GM23338 (cell line): ENCODE measurements at places on chromosomes 3 and 15.
A peak's percentile ranks its signal among the peaks of the same experiment; 100 is the strongest.

GRCh38 chr3:73568371-73568862, 56.3 kb downstream of the PDZRN3 start:
- DNase-seq = no peak

GRCh38 chr3:194140520-194141414, 4.8 kb downstream of the HES1 start:
- peak; percentile 93 for DNase-seq

- no peak for DNase-seq
These were observed 24.3 kb upstream of the RPL14 start for GRCh38 chr3:40432793-40433192.

- DNase-seq = no peak
These were observed 87.7 kb downstream of the NEO1 start for GRCh38 chr15:73139744-73140553.

DNA sequence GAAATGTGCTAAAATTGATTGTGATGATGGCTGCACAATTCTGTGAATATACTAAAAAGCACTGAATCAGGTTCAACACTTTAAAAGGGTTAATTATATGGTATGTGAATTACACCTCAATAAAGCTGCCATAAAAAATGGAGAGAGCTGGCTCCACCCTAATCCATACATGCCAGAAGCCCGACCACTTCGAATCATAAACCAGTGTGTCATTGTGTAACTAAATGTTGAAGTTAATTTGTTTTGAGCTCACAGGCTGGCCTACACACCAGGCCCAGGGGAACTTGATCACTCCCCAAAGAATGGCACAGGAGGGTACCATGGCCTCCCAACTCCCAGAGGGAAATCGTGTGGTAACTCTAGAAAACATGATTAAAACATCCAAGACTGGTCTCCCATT, 14.0 kb downstream of the PLCD1 start:
- DNase-seq = no peak

DNA sequence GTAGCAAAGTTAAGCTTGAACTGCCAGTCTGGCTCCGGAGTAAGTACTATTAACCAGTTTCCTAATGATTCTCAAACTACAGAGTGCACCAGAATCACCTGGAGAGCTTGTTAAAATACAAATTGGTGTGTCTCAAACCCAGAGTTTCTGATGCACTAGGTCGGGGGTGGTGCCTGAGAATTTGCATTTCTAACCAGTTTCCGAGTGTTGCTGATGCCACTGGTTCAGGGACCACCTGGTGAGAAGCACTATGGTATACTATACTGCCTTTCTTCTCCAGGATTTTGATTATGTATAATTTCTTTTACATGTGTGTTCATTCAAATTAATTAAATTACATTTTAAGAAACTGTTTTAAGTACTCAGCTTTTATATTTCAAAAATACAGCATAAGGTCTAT, 48.8 kb upstream of the PLSCR5 start:
- DNase-seq = peak; percentile 65

DNA sequence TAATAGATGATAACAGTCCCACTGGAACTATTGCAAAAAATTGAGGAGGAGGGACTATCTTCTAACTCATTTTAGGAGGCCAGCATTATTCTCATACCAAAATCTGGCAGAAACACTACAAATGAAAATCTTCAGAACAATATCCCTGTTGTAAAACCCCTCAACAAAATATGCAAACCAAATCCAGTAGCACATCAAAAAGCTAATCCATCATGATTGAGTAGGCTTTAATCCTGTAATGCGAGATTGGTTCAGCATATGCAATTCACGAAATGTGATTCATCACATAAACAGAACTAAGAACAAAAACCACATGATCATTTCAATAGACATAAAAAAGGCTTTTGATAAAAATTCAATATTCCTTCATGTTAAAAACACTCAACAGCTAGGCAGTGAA, 23.9 kb upstream of the PLSCR2 start:
- DNase-seq = no peak

DNA sequence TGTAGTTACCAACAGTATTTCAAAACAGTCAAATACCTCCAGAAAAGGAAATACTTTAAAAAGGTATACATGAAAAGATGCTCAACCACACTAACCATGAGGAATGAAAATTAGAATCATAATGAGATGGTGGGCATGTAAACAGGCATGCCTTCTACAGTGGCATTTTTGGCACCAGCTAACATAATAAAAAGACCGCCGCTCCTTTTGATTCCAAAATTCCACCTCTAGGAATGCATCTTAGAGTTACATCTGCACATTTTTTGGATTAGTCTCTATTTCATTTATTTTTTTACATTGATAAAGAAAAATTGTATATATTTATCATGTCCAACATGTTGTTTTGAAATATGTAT, 37.0 kb upstream of the SPTBN5 start:
- no peak for DNase-seq

- no peak for DNase-seq
These were observed 42.2 kb upstream of the TOPBP1 start for GRCh38 chr3:133703915-133704314.

GRCh38 chr3:197466586-197467399, 89.0 kb downstream of the BDH1 start:
- no peak for DNase-seq

GRCh38 chr3:27596334-27596841, 112.2 kb upstream of the SLC4A7 start:
- no peak for DNase-seq

DNA sequence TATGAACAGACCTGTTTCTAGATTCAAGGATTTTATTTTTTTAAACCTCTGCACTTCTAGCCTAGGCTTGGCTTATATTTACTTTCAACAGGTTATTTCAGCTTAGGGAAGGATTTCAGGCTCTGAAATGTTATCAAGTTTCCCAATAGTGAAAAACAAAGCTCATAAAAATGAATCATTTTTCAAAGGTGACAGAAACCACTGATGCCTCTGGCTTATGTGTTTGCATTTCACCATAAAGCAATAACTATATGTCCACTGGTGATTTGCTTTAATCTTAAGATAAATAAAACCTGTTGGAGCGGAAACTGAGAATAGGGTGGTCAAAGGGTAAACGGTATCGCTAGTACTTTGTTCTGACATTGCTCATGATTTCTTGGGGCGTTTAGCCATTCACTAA, 141.2 kb upstream of the LRIG1 start:
- no peak for DNase-seq

- DNase-seq = no peak
These were observed 230.4 kb downstream of the NECTIN3 start for GRCh38 chr3:111302063-111302462.

DNA sequence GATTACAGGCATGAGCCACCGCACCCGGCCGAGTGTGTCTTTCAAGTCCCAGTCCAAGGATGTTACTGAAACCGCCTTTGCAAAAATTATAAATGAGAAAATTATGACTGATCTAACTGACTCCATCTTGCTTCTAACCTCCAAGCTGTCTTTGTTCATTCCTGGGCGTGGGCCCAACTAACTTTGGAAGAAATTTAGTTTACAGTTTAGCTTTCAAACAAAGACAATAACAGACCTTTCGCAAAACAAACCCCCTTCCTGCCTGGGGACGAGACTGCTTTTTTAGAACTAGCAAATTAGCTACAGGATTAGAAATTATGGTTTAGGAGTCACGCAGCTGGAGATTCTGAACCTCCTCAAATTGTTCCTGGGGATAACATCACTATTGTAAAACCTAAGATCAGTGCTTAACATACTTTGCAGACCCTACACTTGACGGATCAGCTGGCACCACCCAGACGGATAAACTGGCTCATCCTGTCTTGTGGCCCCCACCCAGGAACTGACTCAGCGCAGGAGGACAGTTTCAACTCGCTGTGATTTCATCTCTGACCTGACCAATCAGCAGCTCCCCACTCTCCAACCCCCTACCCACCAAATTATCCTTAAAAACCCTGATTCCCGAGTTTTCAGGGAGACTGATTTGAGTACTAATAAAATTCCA, 23.8 kb downstream of the NANOGP8 start:
- DNase-seq = peak; percentile 52

DNA sequence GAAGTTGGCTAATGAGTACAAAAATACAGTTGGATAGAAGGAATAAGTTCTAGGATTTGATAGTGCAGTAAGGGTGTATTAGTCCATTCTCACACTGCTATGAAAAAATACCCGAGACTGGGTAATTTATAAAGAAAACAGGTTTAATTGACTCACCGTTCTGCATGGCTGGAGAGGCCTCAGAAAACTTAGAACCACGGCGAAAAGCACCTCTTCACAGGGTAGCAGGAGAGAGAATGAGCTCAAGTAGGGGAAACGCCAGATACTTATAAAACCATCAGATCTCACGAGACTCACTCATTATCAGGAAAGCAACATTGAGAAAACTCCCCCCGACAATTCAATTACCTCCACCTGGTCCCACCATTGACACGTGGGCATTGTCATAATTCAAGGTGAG, 483.3 kb downstream of the TUSC7 start:
- DNase-seq = no peak

DNA sequence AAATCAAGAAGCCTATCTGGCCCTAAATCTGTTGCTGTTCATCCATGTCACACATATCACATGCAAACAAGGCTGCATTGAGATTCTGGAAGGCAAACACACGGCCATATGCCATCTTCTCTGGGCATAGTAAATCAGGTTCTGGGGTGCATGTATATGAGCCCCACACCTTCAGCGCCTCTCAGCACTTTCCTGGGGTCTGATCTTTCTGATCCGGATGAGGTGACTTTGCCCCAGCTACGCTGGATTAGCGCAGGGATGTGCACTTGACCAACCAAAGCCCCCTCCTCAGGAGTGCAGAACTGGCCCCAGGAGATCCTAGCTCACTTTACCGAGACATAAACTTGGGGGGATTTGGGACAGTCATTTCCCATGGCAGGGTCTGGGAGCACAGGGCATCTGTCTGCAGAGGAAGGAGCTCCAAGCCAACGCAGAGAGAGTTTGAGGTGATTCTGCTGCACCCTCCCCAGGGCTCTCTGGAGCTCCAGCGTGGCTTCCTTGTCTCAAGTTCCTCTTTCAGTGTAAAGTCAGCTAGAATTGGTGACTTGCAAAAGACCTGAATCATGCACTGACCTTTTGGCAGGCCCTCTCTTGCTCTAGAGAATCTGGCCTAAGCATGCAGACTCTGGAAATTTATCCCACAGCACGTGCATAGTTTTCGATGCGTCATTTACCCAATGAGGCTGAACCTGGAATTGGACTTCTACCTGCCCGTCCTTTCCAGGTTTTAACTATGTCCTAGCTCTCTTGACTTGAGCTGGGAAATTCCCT, 63.5 kb upstream of the KLF13 start:
- no peak for DNase-seq

- DNase-seq = peak; percentile 30
These were observed 156.2 kb upstream of the LMCD1 start for GRCh38 chr3:8345398-8345797.

DNA sequence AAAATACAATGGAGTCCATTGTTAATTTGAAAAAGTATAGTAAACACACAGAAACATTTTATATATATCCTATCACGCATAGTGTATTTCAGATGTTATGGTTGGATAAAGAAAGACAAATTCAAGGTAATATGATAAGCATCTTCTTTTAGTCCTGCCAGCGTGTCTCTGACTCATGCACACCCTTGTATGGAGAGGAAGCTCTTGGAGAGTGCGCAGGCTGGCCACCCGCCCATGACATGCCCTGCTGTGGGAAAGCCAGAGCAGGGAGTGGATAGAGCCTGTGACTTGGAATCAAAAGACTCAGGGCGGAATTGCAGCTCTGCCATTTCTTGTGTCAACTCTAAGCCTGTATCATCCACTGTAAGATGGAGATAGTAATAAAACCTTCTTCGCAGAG, 23.0 kb upstream of the COPG1 start:
- DNase-seq = no peak

GRCh38 chr15:36803773-36804172, 224.3 kb downstream of the CDIN1 start:
- no peak for DNase-seq

- no peak for DNase-seq
These were observed 109.6 kb upstream of the UMPS start for GRCh38 chr3:124620600-124621063.

DNA sequence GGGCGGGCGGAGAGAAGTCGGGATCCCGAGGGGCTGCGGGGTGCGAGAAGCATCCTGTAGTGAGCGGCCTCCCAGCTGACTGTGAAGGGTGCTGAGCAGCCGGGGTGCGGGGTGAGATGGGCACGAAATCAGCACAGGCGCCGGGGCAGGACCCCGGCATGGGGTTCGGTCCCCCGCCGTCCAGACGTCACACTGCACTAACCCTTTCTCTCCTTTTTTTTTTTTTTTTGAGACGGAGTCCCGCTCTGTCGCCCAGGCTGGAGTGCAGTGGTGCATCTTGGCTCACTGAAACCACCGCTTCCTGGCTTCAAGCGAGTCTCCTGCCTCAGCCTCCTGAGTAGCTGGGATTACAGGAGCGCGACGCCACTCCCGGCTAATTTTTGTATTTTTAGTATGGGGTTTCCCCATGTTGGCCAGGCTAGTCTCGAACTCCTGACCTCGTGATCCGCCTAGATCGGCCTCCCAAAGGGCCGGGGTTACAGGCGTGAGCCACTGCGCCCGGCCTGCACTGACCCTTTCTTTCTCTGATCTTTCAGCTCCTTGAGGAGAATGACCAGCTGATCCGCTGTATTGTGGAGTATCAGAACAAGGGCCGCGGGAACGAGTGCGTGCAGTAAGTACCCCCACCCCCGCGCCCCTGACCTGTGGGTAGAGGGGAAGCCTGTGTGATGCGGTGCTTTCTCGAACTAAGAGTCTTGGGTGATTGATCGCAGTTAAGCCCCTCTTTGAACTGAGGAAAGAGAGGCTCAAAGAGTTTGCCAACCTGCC, 513 bp downstream of the SS18L2 start:
- peak; percentile 46 for DNase-seq

GRCh38 chr3:16290827-16291196, 25.8 kb downstream of the OXNAD1 start:
- DNase-seq = no peak

DNA sequence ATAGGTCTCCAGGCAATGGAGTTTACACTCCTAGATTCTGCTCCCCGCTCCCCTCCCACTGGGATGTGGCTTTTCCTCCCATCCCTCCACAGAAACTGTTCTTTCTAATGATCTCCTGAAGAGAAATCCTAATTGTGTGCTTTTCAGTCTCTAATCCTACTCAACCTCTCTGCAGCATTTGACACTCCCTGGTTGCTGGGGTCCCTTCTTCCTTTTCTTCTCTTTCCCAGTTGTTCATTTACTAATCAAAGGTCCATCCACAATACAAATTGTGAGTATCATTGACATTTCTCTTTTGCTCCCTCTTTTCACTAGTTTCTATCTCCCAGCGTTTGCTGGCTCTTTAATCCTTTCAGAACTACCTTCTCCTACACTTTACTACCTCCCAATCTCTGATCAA, 6.5 kb upstream of the MYH15 start:
- DNase-seq = no peak

DNA sequence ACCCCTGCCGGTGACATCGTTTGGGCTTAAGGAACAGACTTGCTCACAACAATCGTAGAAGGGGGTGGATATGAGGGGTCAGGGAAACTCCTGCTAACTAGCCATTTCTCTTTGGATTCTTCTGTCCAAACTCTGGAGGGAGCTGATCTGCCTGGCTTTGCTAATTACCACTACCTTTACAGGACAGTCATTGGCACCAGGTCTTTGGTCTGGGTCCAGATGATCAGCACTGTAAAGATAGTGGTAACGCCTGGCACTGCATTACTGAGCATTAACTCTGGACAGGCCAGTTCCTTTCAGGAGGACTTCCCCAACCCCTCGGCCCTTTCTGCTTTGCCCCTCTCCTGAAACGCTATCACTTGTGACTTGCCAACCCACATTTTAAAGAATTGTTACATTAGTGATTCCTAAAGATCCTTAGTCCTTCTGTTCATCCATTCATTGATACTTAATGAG, 788 bp downstream of the UQCC5 start:
- no peak for DNase-seq

GRCh38 chr3:184373422-184373821, 4.6 kb downstream of the THPO start:
- no peak for DNase-seq
